ENCODE measurements at places on chromosomes 2 and 18. TPM values are rescaled to one million over a fixed set of nuclear protein-coding genes. Genes with fewer than 3 reads are reported as not detected.

FEV gene
- total RNA-seq = not detected

PLCL1 gene
- 32.0 TPM for total RNA-seq

SLC11A1 gene
- total RNA-seq = 22.1 TPM

ANKRD36 gene
- 3.3 TPM for total RNA-seq

FTCDNL1 gene
- 2.8 TPM for total RNA-seq

CRACDL gene
- 7.4 TPM for total RNA-seq

C2orf69 gene
- 8.0 TPM for total RNA-seq

FAM136A gene
- 21.2 TPM for total RNA-seq

REG1B gene
- not detected for total RNA-seq

UGT1A4 gene
- total RNA-seq = not detected

SERPINB10 gene
- total RNA-seq = not detected

LRRC30 gene
- not detected for total RNA-seq

CAMKMT gene
- total RNA-seq = 3.6 TPM

REG3A gene
- total RNA-seq = not detected

CCDC178 gene
- not detected for total RNA-seq

RPL37A gene
- 1,004 TPM for total RNA-seq

MAPRE3 gene
- 20.6 TPM for total RNA-seq

KYNU gene
- 0.52 TPM for total RNA-seq

ADAM23 gene
- total RNA-seq = 34.6 TPM

RBM43 gene
- 2.0 TPM for total RNA-seq

ZNF514 gene
- 7.5 TPM for total RNA-seq

PLEKHM3 gene
- 20.0 TPM for total RNA-seq

TNFAIP6 gene
- total RNA-seq = 5.2 TPM

MYO5B gene
- total RNA-seq = 7.7 TPM

CHRNG gene
- not detected for total RNA-seq

COPS9 gene
- 232 TPM for total RNA-seq

VAMP5 gene
- total RNA-seq = 37.2 TPM

EVA1A gene
- total RNA-seq = 0.47 TPM

KCNIP3 gene
- 4.0 TPM for total RNA-seq

AMMECR1L gene
- total RNA-seq = 7.4 TPM

NOL4 gene
- total RNA-seq = not detected

IWS1 gene
- total RNA-seq = 46.4 TPM

SCYGR5 gene
- not detected for total RNA-seq

SLC5A7 gene
- not detected for total RNA-seq

IL1R1 gene
- 86.2 TPM for total RNA-seq

ABCG5 gene
- total RNA-seq = not detected

ITGA6 gene
- total RNA-seq = 54.3 TPM

SPC25 gene
- total RNA-seq = 1.9 TPM

NGEF gene
- total RNA-seq = 4.8 TPM

GALNT14 gene
- 0.15 TPM for total RNA-seq

CNDP1 gene
- total RNA-seq = not detected

HOXD9 gene
- not detected for total RNA-seq

CFC1 gene
- not detected for total RNA-seq

SMIM21 gene
- not detected for total RNA-seq

AQP12A gene
- total RNA-seq = not detected

CD8A gene
- total RNA-seq = 0.39 TPM

CNRIP1 gene
- 9.9 TPM for total RNA-seq

STARD6 gene
- not detected for total RNA-seq

SOX11 gene
- 0.71 TPM for total RNA-seq

CD8B gene
- 0.33 TPM for total RNA-seq

KRTCAP3 gene
- total RNA-seq = 1.2 TPM

Data from right atrium auricular region (tissue), 2 donors.